ENCODE measurements at places on chromosomes 2 and 18.

- DNase-seq: no peak
Observed at GRCh38 chr2:69577467-69578197, 65.9 kb downstream of the AAK1 start.

GRCh38 chr18:24108641-24109040, 30.2 kb upstream of the CABYR start:
- no peak for DNase-seq

DNA sequence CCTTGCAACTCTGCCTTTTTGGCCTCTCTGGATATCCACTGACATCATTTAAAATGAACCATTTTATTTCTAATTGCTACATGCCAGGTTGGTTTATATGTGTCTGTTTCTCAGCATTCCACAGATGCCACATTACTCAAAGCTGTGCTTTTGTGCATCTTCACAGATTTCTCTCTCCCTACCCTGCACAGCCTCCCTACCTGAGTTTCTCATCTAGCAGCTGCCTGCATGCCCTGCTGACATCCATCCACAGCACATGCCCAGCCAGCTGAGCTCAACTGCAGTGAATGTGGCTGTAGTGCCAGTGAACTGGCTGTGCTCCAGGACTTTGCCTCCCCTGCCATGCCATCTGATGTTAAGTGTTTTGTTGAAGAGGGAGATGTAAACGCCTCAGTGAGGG, 44.5 kb downstream of the PKP4 start:
- no peak for DNase-seq

DNA sequence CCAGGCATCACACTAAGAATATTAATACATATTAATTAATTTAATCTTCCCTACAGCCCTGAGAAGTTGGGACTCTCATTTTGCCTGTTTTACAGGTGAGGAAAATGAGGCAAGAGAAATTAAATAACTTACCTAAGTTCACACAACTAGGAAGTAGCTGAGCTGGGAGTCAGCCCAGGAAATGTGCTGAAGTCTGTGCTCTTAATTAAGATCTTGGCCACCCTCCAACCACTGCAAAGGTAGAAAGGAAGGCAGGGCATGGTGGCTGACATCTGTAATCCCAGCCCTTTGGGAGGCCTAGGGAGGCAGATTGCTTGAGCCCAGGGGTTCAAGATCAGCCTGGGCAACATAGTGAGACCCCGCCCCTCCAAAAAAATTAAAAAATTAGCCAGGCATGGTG, 12.9 kb upstream of the MGAT4A start:
- no peak for DNase-seq

- DNase-seq: no peak
Observed at GRCh38 chr2:73837847-73838585, 9.3 kb downstream of the STAMBP start.

DNA sequence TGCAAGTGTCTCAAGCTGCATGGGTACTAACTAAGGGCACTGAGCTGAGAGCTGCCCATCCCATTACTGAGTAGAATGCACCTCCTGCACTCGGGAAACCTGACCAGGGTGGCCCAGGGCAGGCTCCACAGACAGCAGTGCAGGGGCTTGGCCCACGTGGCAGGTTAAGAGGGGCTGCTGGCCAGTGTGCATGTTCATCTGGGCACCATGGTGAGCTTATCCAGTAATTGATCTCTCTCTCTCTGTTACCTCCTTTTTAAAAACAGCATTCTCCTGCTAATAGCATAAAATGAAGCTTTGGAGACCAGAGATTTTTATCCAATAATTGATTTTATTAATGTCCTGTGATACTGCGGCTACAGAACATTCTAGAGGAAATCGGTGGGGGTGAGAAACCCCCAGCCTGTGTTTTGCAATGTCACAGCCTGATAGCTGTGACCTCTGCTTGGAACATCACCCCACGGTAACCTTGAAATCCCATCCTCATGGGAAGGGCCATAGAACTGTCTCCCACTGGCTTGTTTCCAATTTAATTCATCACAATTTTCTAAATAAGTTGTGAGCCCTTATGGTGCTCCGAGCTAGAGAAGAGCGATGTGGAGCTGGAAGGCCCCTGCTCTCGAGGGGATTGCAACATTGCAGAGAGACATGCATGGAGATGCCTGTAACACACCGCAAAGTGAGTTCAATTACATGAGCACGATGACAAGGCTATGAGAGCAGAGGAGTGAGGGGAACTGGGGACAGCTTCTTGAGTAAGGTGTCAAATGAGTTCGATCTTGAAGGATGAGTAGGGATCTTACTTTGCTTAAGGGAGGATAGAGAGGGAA, 143.8 kb downstream of the GALNT14 start:
- no peak for DNase-seq

DNA sequence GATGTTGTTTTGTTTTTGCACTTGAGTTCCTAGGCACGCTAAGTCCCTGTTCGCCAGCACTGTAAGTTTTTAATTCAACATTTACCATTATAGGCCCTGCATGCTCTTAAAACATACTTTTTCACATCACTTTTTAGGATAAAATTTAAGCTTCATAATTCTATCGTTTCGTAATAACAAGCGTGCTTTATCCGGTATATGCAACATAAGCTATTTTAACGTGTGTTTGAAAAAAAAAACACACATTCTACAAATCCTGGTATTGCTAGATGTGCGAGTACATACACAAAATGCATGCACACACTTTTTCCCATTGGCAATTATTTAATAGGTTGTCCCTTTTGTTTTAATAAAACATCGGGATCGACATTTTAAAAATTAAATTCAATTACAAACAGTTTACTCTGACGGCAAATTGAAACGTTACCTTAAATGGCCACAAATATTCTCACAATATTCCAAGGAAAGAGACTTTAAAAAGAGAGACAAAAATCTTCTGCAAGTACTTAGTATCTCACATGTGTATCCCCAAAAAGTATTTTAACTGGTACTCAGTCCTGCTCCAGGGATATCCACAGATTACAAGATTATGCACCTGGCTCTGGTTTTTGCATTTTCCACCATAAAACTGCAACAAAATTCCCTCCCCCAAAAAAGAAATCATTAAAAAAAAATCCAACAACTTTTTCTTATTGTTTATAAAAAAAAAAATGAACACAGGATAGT, 1.0 kb upstream of the TCF4 start:
- DNase-seq: no peak

GRCh38 chr2:191206613-191207471, 38.4 kb upstream of the MYO1B start:
- no peak for DNase-seq

- no peak for DNase-seq
Observed at GRCh38 chr2:186648130-186648529, 45.7 kb upstream of the FAM171B start.

- DNase-seq: no peak
Observed at GRCh38 chr2:31207790-31208189, 9.5 kb downstream of the CAPN14 start.

- no peak for DNase-seq
Observed at GRCh38 chr2:142153601-142154000, 22.8 kb upstream of the LRP1B start.

DNA sequence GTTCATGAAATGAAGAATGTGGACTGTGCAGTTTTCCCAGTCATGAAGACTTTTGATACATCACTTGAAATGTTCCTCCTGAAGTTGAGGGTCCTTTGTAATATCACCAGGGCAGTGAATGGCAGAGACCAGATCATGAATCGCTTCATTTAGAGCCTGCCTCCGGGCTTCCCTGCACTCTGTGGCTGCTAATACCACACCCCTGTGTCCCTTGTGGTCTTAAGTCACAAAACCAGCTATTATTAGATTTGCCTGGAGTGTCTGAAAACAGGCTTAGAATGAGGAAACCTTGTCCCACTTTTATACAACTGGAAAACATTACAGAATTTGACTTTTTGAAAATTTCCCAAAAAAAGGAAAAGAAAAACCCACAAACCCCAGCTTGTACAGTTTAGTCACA, 147.9 kb downstream of the MGAT5 start:
- no peak for DNase-seq

GRCh38 chr2:9675415-9676351, 44.9 kb upstream of the YWHAQ start:
- no peak for DNase-seq

- no peak for DNase-seq
Observed at GRCh38 chr2:133194362-133194655, 374.0 kb downstream of the NCKAP5 start.

- no peak for DNase-seq
Observed at GRCh38 chr2:61898810-61899209, 6.7 kb upstream of the COMMD1 start.

- no peak for DNase-seq
Observed at GRCh38 chr2:238521870-238522269, 95.1 kb downstream of the ASB1 start.

DNA sequence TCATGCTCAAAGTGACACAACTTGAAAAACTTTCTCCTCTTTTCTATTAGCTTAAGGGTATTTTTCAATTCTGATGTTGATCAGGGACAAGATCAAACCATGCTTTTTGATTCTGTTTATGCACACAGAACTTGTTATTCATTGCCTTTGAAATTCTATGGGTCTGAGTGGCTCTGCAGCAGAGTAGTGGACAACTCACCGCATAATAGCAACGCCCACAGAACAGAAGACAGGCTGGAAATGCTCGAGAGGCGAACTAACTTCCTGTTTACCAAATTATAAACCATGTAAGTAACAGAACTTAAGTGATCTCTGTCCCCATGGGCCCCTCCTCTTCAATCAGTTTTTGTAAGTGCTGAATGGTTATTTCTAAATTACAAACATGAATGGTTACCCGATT, 131.2 kb downstream of the CBLN2 start:
- no peak for DNase-seq

- DNase-seq: no peak
Observed at GRCh38 chr2:236344446-236344845, 80.2 kb upstream of the ASB18 start.

GRCh38 chr2:222998459-222998858, 53.5 kb upstream of the KCNE4 start:
- DNase-seq: no peak

DNA sequence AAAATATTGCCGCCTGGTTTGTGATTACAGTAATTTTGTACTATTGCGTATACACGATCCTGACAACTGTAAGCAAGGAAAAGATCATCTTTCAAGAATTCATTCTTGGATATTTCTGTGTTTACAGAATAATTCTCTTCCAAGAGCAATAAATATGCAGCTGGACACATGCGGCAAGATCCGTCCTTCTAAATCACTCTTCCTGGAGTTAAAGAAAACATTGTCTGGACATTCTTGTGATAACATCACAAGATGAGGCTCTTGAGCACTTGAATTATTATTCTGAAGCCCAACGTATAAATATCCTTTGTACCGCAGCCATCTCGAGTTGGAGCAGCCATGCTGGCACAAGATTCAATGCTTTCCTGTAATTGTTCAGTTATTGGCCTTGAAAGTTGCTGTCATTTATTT, 9.9 kb downstream of the FHL2 start:
- no peak for DNase-seq

- no peak for DNase-seq
Observed at GRCh38 chr2:67670747-67671183, 273.6 kb downstream of the ETAA1 start.
